ENCODE measurements at places on chromosomes 4 and X. TPM values are rescaled to one million over a fixed set of nuclear protein-coding genes. Genes with fewer than 3 reads are reported as not detected.

Gene DCHS2
- total RNA-seq: 0.26 TPM

Gene NWD2
- under 0.01 TPM for total RNA-seq

Gene KIAA1210
- not detected for total RNA-seq

Gene MAGEB10
- total RNA-seq: not detected

Gene ADH1A
- total RNA-seq: not detected

Gene TSC22D3
- total RNA-seq: 21.5 TPM

Gene RASL11B
- total RNA-seq: not detected

Gene SLC34A2
- 0.11 TPM for total RNA-seq

Gene RADX
- total RNA-seq: 0.09 TPM

Gene RAB40A
- total RNA-seq: under 0.01 TPM

Gene RAB9B
- 1.5 TPM for total RNA-seq

Gene MAGEB17
- total RNA-seq: not detected

Gene CXCL1
- total RNA-seq: 5.3 TPM

Gene IL1RAPL1
- total RNA-seq: not detected
